Stimulated activated CD4-positive, alpha-beta T cell treated with anti-CD3 and anti-CD28 coated beads, Interleukin-1b, Interleukin-23, amount 100 ng/mL, for 24 hours (primary cell): ENCODE measurements at places on chromosomes 4 and X.

- no peak for DNase-seq
Observed at GRCh38 chr4:159434114-159434870, 331.4 kb downstream of the RAPGEF2 start.

GRCh38 chr4:25811374-25811690 is 51.5 kb downstream of the SEL1L3 start:
- no peak for DNase-seq

DNA sequence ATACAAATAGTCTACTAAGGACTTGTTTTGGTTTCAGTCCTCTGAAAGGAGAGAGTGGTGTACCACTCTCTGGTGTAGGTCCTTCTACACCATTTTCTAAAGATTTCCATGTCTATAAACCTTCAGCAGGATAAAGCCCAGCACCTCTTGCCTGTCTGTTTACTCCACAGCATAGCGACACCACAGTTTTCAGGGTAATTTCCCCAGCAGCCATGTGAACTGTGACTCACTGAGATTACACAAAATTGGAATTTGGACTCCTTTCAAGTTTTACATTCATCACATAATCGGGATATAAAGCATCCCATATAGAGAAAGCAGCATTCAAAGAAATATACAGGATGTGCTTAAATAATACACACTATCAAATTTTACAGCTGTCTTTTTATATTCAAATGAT is 229.6 kb downstream of the PRDM5 start:
- no peak for DNase-seq

DNA sequence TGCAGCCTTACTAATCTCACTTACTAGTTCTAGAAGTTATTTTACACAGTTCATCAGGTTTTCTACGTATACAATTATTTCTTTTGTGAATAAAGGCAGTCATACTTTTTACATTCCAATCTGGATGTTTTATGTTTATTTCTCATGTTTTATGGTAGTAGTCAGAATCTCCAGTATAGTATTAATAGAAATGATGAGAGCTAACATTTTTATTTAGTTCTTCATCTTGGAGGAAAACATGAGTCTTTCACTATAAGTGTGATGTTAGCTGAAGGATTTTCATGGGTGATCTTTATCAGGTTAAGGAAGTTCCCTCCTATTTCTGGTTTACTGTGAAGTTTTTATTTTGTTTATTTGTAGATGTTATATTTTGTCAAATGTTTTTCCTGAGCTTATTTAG is 256.1 kb upstream of the GIMD1 start:
- no peak for DNase-seq

DNA sequence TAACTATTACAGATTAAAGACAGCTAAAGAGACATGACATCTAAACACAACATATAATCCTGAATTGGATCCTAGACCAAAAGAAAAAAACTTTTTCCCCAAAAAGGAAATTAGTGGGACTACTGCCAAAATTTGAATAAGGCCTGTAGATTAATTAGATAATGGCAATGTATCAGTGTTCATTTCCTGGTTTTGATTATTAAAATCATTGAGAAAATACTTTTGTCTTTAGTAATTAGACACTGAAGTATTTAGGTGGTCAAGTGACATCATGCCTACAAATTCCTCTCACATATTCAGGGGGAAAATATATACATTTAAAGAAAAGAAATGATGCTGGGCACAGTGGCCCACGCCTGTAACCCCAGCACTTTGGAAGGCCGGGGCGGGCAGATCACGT is 10.4 kb upstream of the USO1 start:
- no peak for DNase-seq

DNA sequence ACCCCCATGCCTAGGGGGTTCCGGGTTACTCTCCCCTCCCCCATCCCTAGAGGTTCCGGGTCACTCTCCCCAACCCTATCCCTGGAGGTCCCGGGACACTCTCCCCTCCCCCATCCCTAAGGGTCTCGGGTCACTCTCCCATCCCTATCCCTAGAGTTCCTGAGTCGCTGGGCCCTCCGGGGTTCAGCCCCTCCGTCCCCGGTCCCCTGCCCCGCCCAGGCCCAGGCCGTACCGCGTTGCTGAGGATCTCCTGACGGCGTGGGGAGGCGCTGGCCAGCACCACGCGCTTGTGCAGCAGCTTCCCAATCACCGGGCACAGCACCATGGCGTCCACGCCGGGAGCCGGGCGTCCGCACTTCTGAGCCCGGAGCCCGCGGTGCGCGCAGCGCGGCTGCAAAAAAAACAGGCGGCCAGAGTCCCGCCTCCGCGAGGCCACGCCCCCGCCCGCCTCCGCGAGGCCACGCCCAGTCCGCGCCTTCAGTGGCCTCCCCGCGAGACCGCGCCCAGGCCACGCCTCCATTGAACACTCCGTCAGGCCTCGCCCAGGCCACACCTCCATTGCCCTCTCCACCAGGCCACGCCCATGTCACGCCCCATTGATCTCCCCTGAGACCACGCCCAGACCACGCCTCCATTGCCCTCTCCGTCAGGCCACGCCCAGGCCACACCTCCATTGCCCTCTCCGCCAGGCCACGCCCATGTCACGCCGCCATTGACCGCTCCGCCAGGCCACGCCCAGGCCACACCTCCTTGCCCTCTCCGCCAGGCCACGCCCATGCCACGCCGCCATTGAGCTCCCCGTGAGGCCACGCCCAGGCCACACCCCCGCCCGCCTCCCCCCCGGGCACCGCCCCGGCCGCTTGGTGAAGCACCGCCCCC is at the start of gene ASMTL:
ASMTL (minus strand) TSS at position 394 of the 879 bp plus-strand sequence; CDS start at position 325, 69 bp downstream.
- peak; percentile 100 for DNase-seq

- no peak for DNase-seq
Observed at GRCh38 chr4:23654791-23655190, 235.1 kb downstream of the PPARGC1A start.

- no peak for DNase-seq
Observed at GRCh38 chrX:153408221-153408721, 3.0 kb upstream of the ZFP92 start.

- DNase-seq: no peak
Observed at GRCh38 chr4:65089666-65090065, 580.6 kb downstream of the EPHA5 start.

DNA sequence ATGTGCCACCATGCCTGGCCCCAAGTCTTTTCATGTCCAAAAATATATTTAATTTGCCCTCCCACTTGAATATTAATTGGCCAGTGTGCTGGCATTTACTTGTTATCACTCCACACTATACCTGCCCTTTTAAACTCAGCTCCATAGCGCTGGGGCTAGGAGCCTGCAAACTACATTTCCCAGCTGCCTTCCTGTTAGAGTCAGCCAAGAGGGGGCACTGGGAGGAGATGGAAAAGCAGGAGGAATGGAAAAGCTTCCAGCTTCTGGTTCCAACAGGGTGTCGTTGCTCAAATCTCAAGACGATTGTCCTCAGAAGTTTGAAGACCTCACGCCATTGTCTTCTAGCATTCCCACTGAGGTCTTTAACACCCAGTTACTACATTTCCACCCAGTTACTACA is 315.5 kb downstream of the BCOR start:
- no peak for DNase-seq

DNA sequence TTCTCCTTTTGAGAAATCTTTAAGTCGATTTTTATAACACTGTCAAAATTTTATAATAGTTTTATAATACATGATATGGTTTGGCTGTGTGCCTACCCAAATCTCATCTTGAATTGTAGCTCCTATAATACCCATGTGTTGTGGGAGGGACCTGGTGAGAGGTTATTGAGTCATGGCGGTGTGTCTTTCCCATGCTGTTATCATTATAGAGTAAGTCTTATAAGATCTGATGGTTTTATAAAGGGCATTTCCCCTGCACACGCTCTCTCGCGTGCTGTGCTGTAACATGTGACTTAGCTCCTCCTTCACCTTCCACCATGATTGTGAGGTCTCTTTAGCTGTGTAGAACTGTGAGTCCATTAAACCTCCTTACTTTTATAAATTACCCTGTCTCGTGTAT is 364.0 kb upstream of the SPANXN4 start:
- no peak for DNase-seq

- no peak for DNase-seq
Observed at GRCh38 chr4:25178838-25179261, 18.6 kb upstream of the SEPSECS start.

DNA sequence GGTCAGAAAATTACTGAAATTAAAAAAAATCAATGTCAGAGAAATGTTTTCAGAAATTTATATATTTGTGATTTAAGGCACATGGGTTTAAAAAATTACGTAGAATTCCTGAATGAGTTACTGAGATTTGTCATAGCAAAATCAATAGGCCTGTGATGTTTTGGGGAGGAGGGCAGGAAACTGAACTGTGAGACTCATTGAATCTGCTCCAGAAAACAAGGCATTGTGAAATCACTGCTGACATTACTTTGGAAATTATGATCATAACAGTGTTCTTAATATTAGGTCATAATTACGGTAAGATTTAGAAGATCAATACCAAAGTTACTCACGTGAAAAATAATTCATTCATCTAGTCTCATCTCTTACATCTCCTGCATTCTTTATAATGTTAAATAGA is 5.3 kb downstream of the FGF5 start:
- no peak for DNase-seq

DNA sequence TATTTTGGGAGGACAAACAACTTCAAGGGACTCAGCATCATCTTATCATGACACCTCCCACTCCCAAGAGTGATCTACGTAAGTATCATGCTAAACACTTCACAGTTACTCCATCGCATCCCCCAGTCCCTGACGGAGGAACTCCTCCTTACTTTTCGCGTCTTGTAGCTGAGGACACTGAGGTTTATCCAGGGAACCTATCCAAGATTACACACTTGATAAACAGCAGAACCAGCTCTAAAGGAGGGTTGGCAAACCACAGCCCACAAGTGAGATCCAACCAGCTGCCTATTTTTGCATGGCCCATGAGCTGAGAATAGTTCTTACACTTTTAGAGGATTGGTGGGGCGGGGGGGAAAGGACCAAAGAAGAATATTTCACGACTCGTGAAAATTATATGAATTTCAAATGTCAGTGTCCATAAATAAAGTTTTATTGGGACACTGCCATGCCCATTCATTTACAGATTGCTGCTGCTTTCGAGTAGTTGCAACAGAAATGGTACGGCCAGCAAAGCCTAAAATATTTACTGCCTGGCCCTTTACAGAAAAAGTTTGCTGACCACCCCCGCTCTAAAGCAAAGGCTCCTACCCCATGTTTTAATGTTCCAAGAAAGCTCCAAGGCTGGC is 47.8 kb downstream of the SEPSECS start:
- DNase-seq: no peak

DNA sequence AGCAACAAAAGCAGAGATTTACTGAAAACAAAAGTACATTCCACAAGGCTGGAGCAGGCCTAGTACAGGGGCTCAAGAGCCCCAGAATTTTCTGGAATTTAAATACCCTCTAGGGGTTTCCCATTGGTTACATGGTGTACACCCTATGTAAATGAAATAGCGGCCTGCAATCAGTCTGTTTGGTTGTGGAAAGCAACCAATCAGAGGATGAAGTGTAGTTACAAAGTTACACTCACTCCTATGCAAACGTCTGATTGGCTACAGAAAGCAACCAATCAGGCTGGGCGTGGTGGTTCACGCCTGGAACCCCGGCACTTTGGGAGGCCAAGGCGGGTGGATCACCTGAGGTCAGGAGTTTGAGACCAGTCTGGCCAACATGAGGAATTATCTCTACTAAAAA is 13.8 kb upstream of the TXLNG start:
- no peak for DNase-seq

DNA sequence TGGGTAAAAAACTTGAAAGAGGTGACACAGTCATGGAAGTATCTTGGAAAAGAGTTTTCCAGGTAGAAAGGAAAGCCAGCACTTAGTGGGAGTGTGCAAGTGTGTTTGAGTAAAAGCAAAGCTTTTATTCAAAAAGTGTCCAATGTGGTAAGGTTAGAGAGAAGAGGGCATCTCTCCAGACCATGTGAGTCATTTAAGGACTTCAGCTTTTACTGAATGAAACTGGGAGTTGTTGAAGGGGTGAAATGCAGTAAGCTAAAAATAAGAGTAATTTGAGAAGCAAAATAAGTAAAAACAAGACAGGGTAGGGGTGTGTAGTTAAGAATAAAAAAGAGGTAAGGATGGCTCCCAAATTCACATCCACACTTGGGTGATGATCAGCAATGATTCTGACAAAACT is 238.9 kb downstream of the SLC7A11 start:
- DNase-seq: no peak

- peak; percentile 0 for DNase-seq
Observed at GRCh38 chrX:77003956-77004355, 443.2 kb upstream of the FGF16 start.

- DNase-seq: no peak
Observed at GRCh38 chr4:8769645-8770517, 101.8 kb downstream of the HMX1 start.

GRCh38 chr4:104973708-104974107 is 173.0 kb upstream of the TET2 start:
- no peak for DNase-seq

GRCh38 chrX:93875621-93876282 is 201.7 kb downstream of the FAM133A start:
- no peak for DNase-seq

GRCh38 chrX:153184787-153185186 is 5.7 kb downstream of the MAGEA1 start:
- no peak for DNase-seq

GRCh38 chr4:1501754-1502500 is 95.7 kb upstream of the NKX1-1 start:
- no peak for DNase-seq

DNA sequence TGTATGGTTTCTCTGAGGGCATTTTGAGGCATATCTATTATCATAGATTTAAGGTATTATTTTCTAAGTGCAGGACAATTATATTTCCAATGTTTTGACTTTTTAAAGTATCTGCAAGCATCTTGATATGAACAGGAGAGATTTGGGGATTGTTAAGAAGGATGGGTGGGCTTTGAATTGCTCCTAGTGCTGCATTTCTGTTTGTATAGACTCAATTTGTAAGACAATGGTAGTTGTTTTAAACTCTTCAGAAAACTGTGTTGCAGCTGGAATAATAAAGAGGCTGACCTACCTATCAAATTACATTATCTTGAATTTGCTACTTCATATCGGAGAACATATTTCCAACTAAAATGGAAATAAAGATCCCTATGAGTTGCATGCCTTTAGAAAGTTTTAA is 570.3 kb downstream of the ADGRL3 start:
- no peak for DNase-seq

- DNase-seq: no peak
Observed at GRCh38 chr4:120132935-120133334, 66.3 kb upstream of the MAD2L1 start.

GRCh38 chrX:13898603-13899002 is 81.7 kb upstream of the GPM6B start:
- no peak for DNase-seq

GRCh38 chr4:71189471-71189870 is 149.3 kb upstream of the SLC4A4 start:
- no peak for DNase-seq

DNA sequence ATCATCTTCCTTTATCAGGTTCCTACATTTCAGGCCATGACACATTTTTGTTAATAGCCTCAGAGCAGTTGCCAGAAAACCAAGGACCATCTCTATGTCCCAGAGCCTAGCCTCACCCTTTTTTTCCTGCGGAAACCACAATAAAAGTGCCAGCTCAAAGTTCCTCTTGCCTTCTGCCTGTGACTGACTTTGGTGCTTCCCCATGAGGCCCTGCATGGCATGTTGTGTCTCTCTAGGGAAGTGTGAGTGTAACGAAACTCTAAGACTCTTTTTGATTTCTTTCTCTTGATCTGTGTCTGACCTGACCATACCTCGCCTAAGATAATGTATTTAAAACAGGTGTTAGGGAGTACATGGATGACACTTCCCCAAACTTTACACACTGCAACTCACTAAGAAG is 642.3 kb upstream of the BOD1L1 start:
- no peak for DNase-seq
